Gastrocnemius medialis (tissue), 4 donors: ENCODE measurements at places on chromosomes 13 and 19.

DNA sequence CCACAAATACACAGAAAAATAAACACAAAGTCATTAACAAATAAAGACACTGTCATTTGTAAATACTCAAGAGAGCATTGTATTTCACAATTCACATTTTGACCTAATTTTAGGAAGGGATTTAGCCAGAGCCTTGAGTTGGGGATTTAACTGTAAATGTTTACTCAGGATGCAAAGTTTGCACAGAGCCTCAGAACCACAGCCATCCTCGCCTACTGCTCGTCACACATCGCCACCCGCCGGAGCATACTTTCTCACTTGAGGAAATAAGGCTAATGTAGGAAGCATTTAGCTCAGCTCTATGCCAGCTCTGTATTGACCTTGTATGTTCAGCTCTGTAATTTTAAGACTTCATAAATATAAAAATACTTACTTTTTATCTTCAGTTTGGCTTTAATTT lies 442.7 kb downstream of the OXGR1 start:
- DNase-seq: no peak
- no peak overlapping the region for H3K4me3 ChIP-seq
- no peaks in the 10 kb centered on the region for H3K27me3 ChIP-seq
- H3K36me3 ChIP-seq: no peaks in the 10 kb centered on the region
- H3K27ac ChIP-seq: no peak overlapping the region
- no peaks in the 10 kb centered on the region for H3K4me1 ChIP-seq

GRCh38 chr19:31152906-31153305 lies 196.3 kb downstream of the TSHZ3 start:
- H3K27ac ChIP-seq: no peak overlapping the region
- no peaks in the 10 kb centered on the region for H3K36me3 ChIP-seq
- no peak for DNase-seq
- H3K4me3 ChIP-seq: no peak overlapping the region
- no peaks in the 10 kb centered on the region for H3K27me3 ChIP-seq

DNA sequence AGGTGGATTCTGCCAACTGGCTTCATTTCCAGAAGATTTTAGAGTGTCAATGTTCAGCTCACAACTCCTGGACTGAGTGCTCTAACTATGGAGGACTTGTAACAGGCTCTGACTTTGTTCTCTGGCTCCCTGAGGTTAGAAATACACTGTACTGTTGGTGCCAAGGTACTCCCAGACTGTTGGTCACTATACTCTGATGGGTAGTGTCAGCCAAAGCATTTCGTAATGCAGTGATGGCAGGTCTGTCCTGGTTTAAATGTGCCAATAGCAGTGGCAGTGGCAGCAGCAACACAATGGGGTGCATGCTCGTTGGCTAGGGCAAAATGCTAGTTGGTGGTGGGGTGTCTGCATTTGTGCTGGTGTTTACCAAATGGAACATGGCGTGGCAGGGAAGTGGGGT lies 472.2 kb downstream of the TDRD3 start:
- no peaks in the 10 kb centered on the region for H3K36me3 ChIP-seq
- H3K4me1 ChIP-seq: no peaks in the 10 kb centered on the region
- DNase-seq: no peak
- H3K4me3 ChIP-seq: no peak overlapping the region

DNA sequence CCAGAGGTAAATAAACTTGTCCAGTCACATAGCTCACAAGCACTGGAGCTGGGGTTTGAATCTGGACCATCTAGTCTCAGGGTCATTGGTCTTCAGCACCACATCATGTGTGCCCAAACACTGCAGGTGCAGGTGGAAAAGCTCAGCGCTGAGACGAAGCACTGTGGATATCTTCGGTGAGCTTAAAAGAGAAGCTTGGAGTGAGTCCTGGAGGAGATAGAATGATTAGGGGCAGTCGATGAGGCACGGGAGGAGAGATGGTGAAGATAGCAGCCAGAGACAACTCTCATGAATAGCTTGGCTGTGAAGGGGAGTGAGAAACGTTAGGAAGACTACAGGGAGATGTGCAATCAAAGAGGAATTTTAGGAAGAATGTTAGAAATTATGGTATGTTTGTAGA lies 389.3 kb downstream of the FGF9 start:
- H3K27ac ChIP-seq: no peak overlapping the region
- no peaks in the 10 kb centered on the region for H3K27me3 ChIP-seq
- no peak overlapping the region for H3K4me3 ChIP-seq
- H3K36me3 ChIP-seq: no peaks in the 10 kb centered on the region
- no peaks in the 10 kb centered on the region for H3K4me1 ChIP-seq
- no peak for DNase-seq

GRCh38 chr19:48249502-48250014 lies 6.2 kb downstream of the CARD8 start:
- peak; percentile 28 for DNase-seq
- H3K4me3 ChIP-seq: peak overlapping the region; percentile 53
- H3K4me1 ChIP-seq: peaks cover 22% of the 10 kb centered on the region
- peaks cover 20% of the 10 kb centered on the region for H3K36me3 ChIP-seq
- peak overlapping the region; percentile 61 for H3K27ac ChIP-seq

DNA sequence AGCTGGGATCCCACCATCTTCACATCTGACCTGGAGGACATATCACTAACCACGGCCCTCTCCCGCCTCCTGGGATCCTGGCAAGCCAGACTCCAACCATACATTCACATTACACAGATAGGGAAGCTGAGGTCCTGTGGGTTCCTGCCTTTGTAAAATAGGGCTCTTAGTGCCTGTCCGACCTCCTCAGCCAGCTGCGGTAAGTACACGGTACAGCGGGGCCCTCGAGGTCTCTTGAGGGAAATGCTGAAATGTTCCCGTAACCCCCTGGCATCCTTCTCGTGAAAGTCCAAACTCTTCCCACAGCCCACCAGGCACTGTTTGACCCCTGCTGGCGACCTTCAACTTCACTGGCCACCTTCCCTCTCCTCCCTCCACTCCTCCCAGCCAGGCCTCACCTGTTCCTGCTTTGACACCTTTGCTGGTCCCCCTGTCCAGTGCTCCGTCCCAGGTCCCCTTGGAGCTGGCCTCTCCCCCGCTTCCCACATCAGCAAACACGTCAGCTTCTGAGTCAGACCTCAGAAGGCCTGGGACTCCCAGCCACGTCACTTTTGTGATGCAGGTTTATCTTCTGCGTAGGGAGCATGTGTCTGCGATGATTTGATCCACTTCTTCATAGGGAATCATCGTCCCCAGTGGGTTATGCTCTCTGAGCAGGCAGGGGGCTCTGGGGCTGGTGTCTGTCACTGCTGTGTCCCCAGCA lies 8.8 kb upstream of the GNG7 start:
- no peak overlapping the region for H3K4me3 ChIP-seq
- H3K4me1 ChIP-seq: no peaks in the 10 kb centered on the region
- no peak overlapping the region for H3K27ac ChIP-seq
- no peaks in the 10 kb centered on the region for H3K36me3 ChIP-seq
- H3K27me3 ChIP-seq: peaks cover 3% of the 10 kb centered on the region

DNA sequence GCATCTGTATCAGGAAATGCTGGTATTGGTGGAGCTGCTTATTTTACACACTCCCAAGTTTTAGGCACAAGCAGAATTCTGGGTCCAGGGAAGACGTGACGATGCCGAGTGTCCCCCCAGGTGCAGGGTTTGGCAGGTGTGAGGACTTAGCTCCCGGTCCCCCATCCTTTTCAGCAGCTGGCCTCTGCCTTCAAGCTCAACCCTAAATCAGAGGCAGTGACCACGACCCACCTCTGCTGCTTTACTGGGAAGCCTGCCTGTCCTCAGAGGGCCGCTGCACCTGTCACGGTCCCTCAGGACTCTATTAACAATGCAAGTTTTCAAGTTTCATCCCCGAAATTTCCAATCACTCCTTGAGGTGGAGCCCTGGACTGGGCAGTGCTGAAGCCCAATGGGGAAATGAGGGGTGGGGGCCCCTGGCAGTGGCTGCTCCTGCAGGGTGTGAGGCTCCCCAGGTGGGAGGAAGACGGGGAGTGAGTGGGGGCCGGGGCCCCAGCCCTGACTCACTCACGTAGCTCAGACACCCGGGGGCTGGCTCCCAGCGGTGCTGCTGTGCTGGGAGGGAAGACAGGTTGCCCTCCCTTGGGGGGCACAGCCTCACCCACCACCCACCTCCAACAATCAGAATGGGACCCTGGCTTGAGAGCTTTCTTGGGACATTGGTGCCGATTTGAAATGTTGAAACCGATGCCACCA lies 92.6 kb upstream of the MCF2L start:
- DNase-seq: no peak
- no peak overlapping the region for H3K4me3 ChIP-seq
- H3K27me3 ChIP-seq: no peaks in the 10 kb centered on the region
- no peak overlapping the region for H3K27ac ChIP-seq

GRCh38 chr13:32176696-32177095 lies 138.5 kb downstream of the ZAR1L start:
- H3K4me1 ChIP-seq: no peaks in the 10 kb centered on the region
- H3K27me3 ChIP-seq: no peaks in the 10 kb centered on the region
- no peaks in the 10 kb centered on the region for H3K36me3 ChIP-seq
- no peak overlapping the region for H3K4me3 ChIP-seq
- DNase-seq: no peak

DNA sequence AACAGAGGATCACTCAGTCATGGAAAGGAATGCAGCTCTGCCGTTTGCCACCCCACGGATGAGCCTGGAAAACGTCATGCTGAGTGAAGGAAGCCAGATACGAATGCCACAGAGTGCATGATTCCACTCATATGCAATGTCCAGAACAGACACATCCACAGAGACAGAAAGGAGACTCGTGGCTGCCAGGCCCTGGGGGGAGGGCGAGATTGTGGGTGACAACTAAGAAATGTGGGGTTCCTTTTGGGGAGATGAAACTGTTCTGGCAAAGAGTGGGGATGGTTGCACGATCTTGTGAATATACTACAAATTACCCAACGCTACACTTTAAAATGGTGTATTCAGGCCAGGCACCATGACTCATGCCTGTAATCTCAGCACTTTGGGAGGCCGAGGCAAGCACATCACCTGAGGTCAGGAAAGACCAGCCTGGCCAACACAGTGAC lies 27.2 kb upstream of the NAPA start:
- no peak overlapping the region for H3K4me3 ChIP-seq
- no peak for DNase-seq
- H3K4me1 ChIP-seq: no peaks in the 10 kb centered on the region
- H3K27me3 ChIP-seq: peaks cover 21% of the 10 kb centered on the region

DNA sequence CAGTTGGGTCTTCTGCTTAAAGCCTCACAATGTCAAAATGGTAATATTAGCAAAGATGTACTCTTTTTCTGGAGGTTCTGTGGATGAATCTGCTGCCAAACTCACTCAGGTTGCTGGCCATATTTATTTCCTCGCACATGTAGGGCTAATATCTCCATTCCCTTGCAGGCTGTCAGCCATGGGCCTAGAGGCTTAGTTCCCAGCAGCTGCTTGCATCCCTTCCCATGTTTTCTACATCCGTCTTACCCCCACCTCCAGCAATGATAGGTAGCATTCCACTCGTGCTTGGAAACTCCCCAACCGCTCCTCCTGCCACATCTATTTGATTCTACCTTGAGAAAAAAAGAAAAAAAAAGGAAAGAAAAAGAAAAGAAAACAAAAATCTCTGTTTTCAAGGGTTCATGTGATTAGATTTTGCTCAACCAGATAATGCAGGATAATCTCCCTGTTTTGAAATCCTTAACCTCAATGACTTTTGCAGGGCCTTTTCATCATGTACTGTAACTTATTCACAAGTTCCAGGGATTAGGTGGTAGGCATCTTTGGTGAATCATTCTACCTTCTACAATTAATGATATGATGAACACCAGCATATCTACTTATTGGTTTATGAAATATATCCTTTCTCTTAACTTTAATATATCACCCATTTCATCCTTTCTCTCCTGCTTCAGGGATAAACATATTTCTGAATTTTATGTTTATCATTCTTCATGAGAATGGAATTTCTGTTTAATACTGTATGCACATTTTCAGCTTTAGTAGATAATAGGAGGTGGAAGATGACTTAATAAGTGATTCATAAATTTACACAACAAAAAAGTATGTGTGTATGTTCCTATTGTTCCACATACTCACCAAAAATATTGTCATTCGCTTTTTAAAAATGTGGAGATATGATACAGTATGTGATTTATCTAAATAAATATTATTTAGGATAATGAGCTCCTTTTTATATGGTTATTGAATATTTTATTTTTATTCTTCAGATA lies 931.9 kb downstream of the SLITRK5 start:
- H3K4me1 ChIP-seq: no peaks in the 10 kb centered on the region
- no peaks in the 10 kb centered on the region for H3K27me3 ChIP-seq
- no peak overlapping the region for H3K27ac ChIP-seq

DNA sequence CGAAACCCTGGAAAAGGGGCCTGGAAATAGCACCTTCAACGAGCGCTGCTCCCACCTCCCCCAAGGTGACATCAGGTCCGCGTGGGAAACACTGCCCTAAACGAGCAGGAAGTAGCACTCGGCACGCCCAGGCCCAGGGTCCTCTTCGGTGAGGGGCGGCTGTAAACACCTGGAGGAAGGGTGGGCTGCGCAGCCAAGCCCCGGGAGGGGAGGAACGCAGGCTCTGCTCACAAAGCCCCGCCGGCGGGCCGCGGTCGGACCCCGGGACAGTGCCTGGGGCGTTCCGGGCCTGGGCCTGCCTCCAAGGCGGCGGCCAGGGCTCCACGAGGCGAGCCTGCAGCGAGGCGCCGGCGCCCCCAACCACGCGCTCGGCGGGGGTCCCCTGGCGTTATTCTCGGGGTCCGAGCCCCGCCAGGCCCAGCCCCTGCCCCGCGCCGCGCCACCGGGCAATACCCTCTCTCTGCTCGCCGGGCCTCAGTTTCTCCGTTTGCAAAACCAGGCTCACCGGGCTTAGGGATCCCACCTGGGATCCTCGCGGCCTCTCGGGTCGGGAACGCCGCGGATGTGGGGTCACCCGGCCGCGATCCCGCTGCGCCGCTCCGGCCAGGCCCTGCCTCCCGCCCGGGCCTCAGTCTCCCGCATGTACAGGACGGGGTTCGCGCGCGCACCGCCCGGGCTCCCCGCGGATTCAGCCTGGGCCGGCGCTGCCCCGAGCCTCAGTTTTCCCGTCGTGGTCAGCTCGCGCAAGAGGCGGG lies 630 bp downstream of the RNF126 start:
- no peak for DNase-seq
- H3K27ac ChIP-seq: peak overlapping the region; percentile 93
- H3K27me3 ChIP-seq: no peaks in the 10 kb centered on the region
- H3K4me1 ChIP-seq: peaks cover 65% of the 10 kb centered on the region
- no peaks in the 10 kb centered on the region for H3K36me3 ChIP-seq

DNA sequence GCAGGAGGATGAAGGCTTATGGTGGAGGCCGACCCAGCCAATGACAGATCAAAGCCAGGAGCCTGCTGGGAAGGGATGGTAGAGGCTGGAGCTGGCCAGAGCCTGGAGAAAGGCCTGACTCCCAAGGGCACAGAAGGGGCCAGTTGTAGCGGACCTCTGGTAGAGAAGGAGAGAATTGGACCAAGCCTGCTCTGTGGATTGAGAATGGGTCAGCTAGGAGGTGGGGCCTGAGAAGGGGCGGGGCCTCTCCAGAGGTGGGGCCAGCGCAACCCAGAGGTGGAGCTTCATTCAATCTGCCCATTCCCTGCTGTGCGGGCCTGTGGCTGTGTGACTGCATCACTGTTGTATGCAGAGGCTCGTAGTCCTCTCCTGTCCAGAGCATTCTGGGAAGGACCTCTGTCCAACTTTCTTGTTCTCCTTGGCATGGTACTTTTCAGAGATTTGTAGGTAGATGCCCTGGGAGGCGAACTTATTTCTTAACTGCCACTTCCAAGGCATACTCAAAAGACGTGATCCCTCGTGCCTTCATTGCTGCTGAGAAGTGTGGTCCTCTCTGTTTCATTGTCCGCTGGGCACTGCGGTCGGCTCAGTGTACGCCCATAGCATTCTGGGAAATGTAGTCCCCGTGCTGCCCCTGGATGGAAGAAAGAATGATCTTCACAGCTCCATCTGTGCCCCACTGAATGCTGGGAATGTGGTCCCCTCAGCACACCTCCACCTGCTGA lies 6.7 kb downstream of the GRIN2D start:
- no peaks in the 10 kb centered on the region for H3K36me3 ChIP-seq
- H3K27me3 ChIP-seq: peaks cover 38% of the 10 kb centered on the region
- H3K4me1 ChIP-seq: no peaks in the 10 kb centered on the region
